Tongue (tissue), 3 donors: ENCODE measurements at places on chromosomes 7 and 10. TPM values are rescaled to one million over a fixed set of nuclear protein-coding genes. Genes with fewer than 3 reads are reported as not detected.
A peak's percentile ranks its signal among the peaks of the same experiment; 100 is the strongest.

The TSC22D4 gene
- total RNA-seq = 25.2 TPM

- DNase-seq = no peak
Observed at GRCh38 chr7:922334-923107, 32.0 kb downstream of the ADAP1 start.

DNA sequence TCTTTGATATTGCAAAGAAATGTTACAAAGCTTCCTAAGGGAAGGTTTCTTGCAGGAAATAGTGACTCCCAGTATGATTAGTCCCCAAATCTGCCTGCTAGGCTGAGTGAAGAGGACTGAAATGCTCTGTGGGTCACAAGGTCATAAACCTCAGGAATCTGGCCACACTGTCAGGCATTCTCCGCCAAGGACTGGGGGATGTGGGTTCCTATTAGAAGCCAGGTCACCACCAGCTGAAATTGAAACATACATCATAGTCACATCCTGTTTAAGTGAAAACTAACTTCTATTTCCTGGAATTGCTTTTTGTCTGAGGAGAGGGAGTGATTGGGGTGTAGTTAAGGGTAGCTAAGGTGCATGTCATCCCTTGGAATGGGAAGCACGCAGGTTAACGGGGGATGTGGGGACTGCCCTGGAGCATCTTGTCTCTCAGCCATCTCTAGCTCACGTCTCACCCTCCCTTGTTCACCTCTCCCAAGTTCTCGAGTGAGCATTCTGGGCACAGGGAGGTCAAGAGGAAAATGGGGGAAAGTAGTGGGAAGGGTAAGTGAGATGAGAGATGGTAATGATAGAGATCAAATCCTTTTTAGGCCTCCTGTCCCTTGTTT is 12.0 kb upstream of the GSAP start:
- no peak for DNase-seq

GRCh38 chr10:4931587-4931986 is 31.6 kb upstream of the AKR1C1 start:
- no peak for DNase-seq

- no peak for DNase-seq
Observed at GRCh38 chr10:24971374-24971773, 19.0 kb upstream of the PRTFDC1 start.

GRCh38 chr10:73731588-73732375 is 12.4 kb upstream of the SEC24C start:
- no peak for DNase-seq

DNA sequence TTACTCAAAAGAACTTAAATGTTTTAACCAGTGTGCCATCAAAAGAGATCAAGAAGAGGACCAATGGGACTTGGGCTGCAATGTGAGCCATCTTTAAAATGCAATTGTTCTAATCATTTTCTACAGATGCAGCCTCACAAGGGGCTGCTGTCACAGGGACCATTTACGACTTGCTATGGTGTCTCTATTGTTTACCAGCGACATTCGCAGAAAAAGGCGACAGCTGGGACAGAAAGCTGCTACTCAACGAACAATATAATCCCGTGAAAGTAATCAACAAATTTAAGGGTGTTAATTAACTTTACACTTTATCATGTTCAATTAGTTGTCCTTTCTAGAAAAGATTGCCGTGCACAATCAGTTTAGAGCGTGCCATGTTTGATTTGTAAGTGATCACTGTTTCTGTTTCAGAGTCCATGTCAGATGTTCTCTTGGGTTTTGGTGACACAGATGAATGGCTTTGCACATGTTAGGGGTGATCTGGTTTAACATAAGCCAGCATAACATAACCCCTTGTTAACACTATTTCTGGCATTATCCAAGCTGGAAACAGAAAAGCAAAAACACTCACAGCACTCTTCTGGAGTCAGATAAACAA is 110.8 kb downstream of the HIBADH start:
- DNase-seq = peak; percentile 27

DNA sequence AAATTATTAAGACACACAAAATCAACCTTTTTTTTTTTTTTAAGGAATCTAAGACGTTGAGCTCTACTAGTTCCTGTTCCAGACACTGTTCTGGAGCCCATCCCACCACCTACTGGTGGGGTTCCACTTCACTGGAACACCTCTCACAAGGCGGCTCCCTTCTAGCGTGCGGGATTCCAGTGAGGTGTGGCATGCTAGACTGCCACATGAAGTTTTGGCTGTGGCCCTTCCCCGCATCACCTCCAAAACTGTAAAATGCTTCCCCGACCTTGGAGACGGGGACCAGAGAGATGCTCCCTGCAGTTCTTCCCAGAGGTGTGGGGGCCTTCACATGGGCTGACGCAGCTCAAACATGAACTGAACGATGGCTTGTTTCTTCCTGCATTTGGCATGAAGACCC is 12.6 kb downstream of the FAM53B start:
- DNase-seq = no peak

The FAM53B gene
- total RNA-seq = 70.9 TPM
